ENCODE measurements at places on chromosomes 6 and 20.
A peak's percentile ranks its signal among the peaks of the same experiment; 100 is the strongest.

DNA sequence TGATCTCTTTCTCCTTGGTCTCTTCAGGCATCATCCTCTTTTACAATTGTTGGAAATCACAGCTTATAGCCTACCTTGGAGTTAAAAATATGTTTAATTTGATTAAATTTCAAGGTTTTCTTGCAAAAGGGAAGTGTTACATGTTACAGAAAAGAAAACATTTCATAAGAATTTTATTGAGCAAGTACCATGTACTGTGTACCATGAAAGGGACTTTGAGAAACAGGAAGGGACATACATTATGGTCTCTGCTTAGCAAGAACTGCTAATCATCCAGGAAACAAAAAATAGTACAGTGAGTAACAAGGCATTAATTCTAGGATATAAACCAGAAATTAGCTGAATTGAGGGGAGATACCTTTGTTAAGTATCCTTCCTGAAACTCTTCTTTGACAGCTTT, 145.3 kb upstream of the SPACA1 start:
- no peak for DNase-seq

- DNase-seq, result no peak
Measured at GRCh38 chr20:62117362-62117646, 5.0 kb upstream of the LSM14B start.

- DNase-seq, result no peak
Measured at GRCh38 chr20:6863355-6863754, 95.9 kb downstream of the BMP2 start.

DNA sequence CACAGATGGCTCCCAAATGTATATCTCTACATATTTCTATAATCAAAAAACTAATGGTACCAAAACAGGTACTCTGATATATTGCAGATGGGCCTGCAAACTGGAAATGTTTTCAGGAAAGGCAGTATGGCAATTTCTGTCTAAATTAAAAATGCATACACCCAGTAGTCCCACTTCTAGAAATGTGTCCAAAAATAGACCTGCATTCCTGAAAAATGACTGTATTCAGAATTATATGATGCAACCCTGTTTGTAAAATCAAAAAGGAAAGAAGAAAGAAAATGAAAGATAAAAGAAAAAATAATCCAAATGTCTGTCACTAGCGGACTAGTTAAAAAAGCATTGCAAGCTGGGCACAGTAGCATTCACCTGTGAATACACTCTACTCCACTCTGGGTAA, 12.9 kb upstream of the MICB start:
- no peak for DNase-seq

DNA sequence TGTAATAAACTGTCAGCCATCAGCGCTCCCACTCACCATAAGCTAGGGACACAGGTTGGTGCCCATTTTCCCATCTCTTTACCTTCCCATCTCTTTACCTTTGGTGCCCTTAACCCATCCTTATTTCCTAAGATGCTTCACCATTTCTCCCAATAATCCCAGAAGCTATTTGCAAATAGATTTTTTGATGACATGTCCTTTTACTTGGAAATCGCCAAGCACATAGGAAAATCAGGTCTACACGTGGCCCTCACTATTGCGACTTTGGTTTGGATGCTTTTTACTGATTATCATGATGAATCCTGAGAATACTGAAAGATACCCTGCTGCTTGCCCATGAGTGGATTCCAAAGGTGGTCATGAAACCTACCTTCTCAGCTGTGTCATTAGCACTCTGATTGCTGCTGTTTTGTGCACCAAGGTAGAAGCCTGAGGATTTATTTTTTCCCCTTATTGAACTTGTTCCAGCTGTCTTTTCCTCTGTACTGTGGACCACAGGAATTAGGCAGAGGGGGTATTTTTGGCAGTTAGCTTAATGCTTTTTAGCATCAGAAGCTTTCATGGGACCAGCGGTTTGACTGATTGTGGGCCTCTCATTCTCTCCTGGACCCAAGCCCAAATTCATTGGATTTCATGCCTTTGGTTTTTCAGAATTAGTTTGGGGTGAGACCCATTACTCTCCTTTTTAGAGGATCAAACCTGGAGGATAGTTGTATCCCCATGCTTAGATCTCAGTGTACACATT, 229.6 kb upstream of the RIN2 start:
- no peak for DNase-seq

GRCh38 chr20:17622086-17622850, 52.4 kb downstream of the DSTN start:
- DNase-seq, result peak; percentile 1

DNA sequence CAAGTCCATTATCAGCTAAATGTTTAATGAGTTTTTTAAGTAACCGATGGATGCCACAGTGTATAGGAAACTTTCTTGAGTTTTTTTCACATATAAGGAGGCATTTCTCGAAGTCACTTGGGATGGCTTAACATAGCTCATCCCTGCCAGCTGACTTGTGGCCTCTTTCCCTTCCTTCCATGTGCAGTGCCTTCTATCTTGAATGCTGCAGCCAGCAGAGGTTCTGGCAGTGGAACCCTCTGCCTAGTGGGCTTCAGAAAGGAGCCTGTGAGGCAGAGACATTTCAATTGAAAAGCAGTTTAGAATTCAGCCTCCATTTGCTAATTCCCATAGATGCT, 51.9 kb downstream of the AKAP12 start:
- DNase-seq, result no peak

All from thyroid gland (tissue), 4 donors.